SW480 (cell line): ENCODE measurements at places on chromosomes 1 and 21.

GRCh38 chr1:9646037-9646436 is 5.5 kb upstream of the PIK3CD start:
- no peak for DNase-seq

GRCh38 chr1:168081373-168082007 is 55.2 kb downstream of the GPR161 start:
- DNase-seq, result no peak

GRCh38 chr1:14090062-14090461 is 390.1 kb downstream of the PRDM2 start:
- DNase-seq, result no peak

DNA sequence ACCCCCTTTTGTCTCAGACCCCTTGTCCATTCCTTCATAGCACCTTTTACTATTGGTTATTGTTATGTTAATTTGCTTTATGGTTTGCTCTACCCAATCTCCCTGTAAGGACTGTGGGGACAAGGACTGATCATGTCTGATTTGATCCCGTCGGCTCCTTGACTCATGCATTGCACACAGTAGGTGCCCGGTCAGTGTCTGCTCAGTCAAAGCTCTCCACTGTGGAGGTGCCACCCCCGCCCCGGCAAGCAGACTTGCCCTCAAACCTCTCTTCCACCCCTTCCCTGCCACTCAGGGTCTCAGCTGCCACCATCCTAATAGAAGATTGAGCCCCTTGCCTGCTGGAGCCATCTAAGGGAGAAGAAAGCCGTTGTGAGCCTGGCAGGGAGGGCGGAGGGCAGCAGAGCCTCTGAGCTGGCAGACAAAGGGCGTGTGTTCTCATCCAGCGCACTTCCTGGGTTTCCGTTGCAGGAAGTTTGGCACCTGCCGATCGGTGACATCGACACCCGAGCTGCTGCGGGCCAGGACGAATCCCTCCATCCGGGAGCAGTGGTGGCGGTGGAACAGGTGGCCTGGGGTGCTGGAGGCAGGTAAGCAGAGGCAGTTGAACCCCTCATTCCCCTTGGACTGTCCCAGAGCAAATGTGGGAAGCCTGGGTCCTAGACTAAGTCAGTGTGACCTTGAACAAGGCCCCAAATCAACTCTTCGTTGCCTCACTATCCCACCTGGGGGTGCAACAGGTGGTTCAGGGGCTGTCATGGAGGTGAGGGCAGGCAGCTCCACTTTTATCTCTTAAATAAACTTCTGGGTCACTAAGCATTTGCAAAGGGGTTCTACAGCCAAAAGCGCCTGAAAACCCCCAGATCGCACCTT is 2.2 kb upstream of the FBLIM1 start:
- DNase-seq, result peak; percentile 87

GRCh38 chr1:206915030-206915735 is 6.6 kb downstream of the FCMR start:
- DNase-seq, result no peak

DNA sequence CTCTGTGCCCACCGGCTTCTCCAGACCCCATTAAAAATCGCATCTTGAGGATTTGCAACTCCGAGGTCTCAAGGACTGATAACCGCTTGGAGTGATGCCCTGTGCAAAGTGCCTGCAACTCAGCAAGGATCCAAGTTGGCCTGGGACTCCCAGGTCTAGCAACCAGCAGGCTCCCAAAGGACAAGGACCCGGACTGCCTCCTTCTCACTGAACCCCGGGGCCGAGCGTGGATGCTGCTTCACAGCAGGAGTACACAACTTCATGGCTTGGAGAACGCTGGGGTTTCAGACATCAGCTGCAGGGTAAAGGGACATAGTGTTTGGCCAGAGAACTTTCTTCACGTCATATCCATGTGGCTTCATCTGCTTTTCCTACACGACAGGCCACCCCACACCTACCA is 65.2 kb downstream of the ATP5PO start:
- DNase-seq, result no peak

- DNase-seq, result peak; percentile 6
These were observed 544.9 kb upstream of the NEGR1 start for GRCh38 chr1:72827278-72827677.

GRCh38 chr1:21340230-21340945 is 50.1 kb upstream of the ECE1 start:
- DNase-seq, result no peak

DNA sequence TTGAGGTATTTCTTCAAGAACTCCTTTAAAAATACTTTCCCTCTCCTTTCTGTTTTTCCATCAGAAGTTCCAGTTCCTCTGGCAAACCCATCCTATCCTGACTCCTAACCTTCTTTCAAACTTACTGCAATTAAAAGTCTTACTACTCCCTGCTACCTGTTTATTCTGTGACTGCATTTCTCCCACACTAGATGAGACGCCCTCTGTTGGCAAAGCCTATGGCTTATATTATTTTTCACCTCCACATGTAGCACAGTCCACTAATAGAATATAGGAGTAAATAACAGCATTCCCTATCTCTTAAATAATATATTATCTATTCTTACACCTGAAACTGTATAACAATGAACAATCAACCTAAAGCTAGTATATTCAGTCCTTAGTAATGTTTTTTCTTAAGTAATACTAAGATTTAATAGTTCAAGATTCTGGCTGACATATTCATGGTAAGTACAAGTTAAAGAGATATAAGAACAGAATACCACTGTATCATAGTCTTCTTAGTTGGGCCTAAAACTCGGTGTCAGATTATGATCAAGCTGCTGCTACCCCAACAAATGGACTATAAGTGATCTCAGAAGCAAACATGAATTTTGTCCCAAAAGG is 54.8 kb downstream of the RAB3GAP2 start:
- DNase-seq, result peak; percentile 23

- DNase-seq, result no peak
These were observed 518 bp upstream of the PLCH2 start for GRCh38 chr1:2475571-2475970.

DNA sequence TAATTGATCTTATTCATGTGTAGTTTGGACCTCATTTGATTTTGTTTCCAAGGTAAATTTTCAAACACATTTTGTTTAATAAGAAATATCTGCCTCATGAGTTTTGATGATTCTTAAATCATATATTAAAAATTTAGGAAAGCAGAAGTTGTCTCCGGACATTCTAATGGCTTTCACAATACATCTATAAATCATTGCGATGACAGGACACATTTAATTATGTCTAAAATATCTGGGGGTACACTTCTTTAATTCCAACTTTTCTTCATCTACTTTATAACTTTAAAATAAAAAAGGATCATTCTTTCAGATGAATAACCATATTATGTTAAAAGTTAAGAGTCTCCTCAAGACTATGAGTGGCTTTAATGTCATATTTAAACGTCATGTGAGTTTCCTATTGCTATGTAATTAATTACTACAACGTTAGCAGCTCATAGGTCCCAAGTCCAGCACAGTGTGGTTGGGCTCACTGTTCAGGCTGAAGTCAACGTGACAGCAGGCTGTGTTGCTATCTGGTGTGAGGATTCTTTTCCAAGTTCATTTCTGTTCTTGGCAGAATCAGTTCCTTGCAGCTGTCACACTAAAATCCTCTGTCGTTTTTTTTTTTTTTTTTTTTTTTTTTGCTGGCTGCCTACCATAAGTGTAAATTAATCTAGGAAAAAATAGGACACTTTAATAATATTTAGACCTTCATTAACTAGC is 893.5 kb downstream of the LTN1 start:
- DNase-seq, result no peak
